Fibroblast of skin of scalp (primary cell): ENCODE measurements at places on chromosomes 3 and 15.
A peak's percentile ranks its signal among the peaks of the same experiment; 100 is the strongest.

DNA sequence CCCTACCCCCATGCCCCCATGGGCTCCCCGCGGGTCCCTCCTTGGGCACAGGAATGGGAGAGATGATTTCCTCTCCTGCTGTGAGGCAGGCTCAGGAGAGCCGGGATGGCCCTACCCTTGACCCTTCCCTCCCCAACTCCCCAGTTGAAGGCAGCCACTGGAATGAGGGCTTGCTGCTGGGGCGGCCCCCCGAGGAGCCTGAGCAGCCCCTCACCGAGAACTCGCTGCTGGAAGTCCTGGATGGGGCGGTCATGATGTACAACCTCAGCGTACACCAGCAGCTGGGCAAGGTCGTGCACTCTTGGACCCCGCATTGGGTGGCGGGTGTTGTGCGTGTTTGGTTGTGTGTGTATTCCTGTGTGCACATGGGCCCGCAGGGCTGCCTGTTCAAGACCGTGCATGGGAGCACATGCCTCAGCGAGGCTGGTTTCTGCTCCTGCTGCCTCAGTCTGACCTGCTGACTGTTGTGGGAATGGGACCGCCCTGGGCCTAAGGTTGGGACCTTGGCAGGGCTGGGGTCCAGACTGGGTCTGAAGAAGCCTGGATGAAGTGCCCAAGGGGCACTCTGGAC lies 14.0 kb downstream of the AMIGO3 start:
- DNase-seq, result no peak

DNA sequence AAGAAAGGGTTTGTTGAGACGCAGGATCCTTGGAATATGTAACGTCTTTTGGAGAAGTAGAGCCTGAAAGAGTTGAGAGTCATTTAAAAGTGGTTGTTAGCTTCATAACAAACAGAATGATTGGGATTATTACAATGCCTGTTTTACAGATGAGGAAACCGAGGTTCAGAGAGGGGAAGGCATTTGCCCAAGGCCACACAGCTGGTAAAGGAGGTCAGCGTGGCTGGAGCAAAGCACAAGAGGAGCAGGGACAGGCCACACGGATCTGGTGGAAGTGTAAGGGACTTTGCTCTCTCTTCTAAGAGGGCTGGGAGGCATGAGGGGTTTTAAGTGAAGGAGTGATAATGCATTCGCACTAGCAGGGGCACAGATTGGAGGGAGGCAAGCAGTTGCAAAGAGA lies 6.2 kb upstream of the OXTR start:
- DNase-seq, result no peak

DNA sequence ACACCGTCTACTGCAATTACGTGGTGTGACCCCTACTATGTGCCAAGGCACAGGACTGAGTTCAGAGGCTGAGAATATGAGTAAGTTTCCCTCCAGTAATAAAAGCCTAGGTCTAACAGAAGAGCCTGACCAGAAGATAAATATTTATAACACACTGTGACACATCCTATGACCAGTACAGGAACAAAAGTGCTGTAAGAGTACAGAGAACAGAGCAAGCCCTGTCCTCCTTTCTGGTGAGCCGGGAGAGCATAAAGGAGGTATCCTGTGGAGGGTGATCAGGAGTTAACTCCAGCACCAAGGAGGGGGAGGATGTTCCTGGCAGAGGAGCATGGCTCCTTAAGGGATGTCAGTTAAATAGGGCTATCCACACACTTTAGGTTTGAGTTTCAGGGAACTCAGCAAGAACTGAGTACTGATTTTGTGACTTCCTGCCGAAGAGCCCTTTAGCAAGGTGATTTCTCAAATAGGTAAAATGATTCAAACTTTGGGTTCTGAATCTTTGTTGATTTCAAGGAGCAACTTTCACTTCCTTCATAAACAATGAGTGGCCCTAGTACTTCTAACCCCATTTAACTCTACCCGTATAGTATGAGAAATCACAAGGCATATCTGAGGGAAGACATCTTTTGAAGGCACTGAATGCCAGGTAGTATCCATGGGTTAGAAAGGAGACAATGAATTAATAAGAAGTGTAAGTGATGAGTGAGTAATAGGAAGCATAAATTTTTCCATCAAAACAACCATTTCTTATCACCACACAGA lies 198.0 kb downstream of the THRB start:
- DNase-seq, result no peak

DNA sequence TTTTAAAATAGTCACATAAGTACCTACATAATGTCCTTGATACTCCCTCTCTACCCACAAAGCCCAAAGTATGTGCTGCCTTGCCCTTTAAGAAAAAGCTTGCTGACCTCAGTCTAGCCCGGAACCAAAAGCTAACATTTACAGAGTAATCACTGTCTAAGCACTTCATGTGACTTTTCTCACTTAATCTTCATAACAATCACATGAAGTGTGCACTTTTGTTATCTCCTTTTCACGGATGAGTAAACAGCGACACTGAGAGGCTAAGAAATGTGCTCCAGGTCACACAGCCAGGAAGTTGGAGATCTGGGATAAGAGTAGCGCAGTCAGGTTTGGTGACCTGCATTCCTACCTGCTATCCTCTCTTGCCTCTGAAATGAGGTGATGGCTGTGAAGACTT lies 194.0 kb downstream of the ITPR1 start:
- DNase-seq, result no peak

DNA sequence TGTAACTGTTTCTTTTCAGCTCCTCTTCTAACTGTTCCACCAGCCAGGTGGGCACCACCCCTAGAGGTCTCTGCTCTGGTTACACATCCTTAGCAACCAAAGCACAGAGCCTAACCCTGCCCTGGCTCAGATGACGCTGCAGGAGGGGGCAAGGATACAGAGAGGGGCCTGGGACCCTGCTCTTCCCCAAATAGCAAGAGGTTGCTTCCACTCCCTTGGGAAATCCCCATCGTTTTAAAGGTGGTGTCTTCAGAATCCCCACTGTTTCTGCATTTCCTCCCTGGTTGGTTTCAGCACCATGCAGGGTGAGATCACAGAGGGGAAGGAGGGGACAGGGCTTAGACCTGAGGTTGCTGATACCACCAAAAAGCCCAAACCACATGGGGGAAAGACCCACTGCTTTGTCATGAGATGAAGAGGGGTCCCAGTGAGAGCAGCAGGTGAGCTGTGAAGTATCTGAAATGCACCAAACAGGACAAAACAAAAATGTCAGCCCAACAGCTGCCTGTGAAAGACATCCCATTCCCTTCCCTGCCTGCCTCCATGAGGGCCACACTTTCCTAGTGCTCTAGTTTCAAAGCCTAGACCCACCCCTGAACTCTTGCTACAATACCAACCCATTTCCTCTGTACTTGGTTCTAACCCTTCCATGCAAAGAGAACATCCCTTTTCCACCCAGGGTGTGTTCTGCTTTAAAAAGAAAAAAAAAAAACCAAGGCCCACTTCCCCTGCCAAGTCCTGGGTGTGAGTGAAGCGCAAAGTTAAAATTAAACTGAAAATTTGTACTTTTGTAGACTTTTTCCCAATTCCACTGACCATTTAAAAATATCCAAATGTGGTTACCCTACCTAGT lies 29.0 kb downstream of the ANP32A start:
- DNase-seq, result no peak

DNA sequence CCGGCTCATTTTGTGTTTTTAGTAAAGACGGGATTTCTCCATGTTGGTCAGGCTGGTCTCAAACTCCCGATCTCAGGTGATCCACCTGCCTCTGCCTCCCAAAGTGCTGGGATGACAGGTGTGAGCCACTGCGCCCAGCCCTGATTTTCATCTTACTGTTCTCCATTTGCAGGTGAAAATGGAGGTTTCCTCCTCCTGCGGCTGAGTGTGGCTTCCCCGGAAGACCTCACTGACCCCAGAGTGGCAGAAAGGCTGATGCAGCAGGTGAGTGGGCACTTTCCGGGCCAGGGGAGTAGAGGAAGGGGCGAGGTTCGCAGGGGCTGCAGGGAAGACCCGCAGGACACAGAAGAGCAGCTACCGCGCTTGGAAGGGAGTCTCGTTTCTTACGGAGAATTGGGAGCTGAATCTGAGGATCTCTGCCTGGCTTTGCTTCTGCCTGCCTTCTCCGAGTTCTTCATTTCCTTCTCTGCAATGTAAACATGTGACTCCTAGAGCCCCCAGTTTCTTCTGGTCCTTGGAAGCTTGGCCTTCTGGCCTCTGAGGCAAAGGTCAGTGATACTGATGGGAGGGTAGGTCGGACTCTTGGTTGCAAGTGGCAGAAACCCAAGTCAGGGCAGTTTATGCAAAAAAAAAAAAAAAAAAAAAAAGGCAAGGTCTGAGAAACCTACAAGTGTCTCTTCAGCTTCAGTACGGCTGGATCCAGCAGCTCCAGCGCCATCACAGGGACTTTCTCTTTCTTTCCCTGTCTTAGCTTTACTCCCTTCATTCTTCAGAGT lies 8.9 kb downstream of the MUC20 start:
- no peak for DNase-seq

DNA sequence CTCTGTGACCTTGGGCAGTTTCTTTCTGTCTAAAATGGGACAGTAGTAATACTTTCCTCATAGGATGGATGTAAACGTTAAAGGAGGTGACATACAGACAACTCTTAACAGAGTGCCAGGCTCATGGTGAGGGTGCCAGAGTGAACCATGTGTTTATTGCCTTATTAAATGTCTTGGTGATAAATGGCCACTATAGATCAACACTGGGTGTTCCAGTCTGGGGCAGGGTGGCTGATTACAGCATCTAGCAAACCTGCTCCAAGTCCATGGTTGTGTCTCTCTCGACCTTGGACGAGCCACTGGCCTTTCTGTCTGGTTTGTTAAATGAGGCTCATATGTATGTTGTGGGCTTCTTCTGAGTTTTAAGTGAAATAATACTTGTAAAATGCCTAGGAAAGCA lies 75.1 kb downstream of the TRAK1 start:
- DNase-seq, result no peak

DNA sequence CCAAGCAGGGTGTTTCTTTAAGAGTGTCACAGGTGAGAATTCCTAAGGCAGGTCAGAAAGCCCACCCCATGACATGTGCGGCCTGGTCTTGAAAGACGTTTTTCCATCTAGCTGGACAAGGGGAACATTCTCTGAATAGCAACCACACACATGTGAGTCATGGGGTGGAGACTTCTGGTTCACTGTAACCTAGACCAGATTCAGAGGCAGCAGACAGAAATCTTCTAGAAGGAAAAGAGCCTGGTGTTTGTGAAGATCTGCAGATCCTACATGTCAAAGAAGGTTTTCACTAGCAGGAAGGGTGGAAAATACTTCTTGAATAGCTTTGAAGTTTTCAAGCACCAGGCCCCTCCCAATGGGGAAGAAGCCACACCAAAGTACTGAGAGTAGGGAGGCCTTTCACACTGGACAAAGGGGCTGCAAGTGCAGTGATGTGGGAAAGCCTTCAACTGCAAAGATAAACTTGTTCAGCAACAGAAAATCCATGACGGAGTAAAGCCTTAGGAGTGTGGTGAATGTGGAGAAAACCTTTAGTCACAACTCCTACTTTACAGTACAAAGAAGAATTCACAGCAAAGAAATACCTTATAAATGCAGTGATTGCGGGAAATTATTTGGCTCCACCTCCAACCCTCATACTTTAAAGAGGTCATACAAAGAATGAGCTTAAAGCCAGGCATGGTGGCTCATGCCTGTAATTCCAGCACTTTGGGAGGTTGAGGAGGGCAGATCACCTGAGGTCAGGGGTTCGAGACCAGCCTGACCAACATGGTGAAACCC lies 17.6 kb downstream of the ADAM10 start:
- peak; percentile 58 for DNase-seq

DNA sequence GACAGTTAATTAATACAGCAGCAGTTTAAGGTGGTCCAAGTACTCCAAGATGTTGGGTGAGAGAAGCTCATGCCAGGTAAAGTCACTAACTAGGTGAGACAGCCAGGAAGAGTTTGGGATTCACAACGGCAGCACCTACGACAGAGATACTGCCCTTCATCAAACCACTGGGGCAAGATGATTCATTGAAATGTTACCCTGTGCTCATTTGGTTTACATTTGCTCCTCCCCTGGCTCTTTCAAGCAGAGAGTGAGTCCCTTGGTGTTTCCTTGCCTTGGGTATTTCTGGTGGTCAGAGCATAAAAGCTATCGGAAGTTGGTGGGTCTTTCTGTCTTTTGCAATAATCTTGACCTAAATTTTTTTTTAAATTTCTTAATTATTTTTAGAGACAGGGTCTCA lies 19.9 kb upstream of the PDE8A start:
- no peak for DNase-seq

DNA sequence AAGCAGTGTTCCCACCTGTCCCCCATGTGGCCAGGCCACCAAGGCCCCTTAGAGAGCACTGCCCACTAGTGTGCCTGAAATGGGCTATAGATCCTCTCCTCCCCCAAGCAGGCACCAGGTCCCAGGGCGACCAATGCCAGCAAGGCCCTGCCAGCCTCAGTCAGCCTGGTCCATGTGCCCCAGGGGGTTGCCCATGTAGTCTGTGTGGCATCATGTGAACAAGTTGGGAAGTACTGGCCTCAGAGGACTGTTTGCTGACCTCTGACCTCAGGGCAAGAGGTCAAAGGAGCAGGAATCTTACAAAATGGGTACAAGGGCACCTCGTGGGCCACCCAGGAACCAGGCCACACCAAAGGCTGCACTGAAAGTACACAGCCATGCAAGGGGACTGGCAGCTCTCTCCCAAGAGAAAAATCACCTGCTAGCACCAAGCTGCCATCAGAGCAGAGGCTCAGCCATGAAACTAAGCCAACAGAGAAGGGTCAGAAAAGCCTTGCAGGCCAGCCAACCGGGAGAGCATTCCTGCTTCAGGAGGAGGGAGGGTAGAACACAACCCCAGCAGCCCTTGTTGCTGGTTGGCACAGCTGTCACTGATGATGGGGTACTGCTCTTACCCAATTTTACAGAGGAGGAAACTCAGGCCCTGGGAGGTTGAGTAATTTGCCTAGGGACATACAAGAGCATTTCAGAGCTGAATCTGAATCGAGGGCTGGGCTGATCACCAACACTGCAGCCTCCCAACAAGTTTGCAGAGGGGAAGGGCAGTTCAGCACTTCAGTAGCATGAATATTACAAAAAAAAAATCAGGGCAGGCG lies 5.2 kb upstream of the FURIN start:
- DNase-seq, result no peak

GRCh38 chr3:136787349-136787748 lies 31.6 kb upstream of the SLC35G2 start:
- DNase-seq, result peak; percentile 48

- DNase-seq, result no peak
These were observed 152.8 kb downstream of the KCNAB1 start for GRCh38 chr3:156273111-156273694.

- DNase-seq, result peak; percentile 94
These were observed 1.9 kb downstream of the TBC1D2B start for GRCh38 chr15:78075490-78076230.

- DNase-seq, result no peak
These were observed 50.2 kb upstream of the LRRC58 start for GRCh38 chr3:120399372-120399771.

DNA sequence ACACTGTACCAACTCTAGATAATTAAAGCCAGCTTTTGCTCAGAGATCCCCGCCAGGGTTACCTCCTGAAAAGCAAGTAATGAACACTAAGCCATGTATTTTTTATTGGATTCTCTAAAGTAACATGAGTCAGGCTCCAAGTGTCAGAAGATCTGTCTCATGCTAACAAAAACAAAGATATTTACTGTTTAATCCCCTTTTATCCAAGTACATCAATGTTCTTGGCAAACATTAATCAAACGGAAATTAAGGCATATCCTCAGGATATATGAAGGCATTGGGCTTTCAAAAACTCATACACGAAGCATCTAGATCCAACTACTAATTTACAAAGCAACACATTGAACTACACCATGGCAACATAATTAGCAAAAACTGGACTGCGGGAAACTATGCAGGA lies 37.2 kb downstream of the MYO5A start:
- DNase-seq, result peak; percentile 17

- DNase-seq, result no peak
These were observed 665.0 kb upstream of the CBLB start for GRCh38 chr3:106533788-106534160.

- no peak for DNase-seq
These were observed 38.5 kb downstream of the C3orf62 start for GRCh38 chr3:49238274-49239127.

- DNase-seq, result no peak
These were observed 21.4 kb upstream of the IGDCC3 start for GRCh38 chr15:65399001-65399706.
